SK-N-MC (cell line): ENCODE measurements at places on chromosomes 16 and 17.
A peak's percentile ranks its signal among the peaks of the same experiment; 100 is the strongest.

DNA sequence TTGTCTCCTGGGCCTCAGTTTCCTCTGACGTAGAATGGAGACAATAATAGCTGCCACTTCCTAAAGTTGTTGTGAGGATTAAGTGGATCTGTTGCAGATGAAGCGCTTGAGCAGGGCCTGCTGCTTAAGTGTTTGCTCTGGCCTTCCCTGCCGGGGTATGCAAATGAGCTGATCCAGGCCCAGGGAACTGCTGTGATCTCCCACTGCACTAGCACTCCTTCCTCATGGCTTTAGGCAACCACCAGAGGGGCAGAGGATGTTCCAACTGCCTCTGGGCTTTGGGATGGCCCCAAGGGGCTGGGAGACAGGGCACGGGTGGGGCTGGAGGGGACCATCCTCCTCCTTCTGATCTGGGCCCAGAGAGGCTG lies 6.2 kb downstream of the SBK1 start:
- DNase-seq = no peak

- DNase-seq = peak; percentile 89
Measured at GRCh38 chr16:69276148-69277115, 34.7 kb upstream of the VPS4A start.

DNA sequence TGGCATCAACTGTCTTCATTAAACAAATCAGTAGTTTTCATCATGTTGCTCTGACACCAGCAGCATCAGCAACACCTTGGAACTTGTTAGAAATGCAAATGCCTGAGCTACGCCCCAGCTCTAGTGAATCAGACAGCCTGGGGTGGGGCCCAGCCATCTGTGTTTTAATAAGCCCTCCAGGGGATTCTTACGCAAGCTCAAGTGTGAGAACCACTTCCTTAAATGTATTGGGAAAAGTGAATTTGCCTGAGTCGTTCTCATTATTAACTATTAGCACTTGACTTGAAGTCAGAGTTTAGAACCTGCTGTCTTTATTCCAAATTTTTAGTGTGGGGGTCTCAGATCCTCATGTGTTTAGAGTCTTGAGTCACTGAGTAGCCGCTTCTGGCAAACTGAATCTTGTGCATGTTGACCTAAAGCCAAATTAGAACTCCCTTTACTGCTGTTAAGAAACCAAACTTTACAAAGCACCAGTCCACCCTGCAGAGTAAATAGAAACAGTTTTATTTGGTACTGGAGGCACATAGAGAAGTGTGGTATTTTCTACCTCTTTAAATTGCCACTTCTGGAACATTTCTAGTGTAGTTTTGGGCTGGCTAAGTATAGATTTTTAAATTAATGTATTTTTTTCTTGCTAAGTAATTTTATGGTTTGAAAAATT lies 137.4 kb upstream of the COX10 start:
- peak; percentile 18 for DNase-seq

DNA sequence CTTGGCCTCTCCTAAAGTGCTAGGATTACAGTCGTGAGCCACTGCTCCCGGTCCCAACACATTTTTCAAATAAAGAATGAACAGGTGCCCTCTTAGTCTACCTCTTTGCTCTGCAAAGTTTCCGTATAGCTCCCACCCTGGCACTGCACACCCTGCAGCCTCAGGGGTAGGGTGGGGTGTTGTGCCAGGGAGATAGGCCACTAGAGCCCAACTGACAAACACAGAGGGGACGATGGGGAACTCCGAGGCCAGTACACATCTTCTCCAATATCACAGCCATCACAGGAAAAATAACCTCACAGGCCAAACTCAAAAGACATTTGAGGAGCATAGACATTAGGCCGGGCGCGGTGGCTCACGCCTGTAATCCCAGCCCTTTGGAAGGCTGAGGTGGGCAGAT lies 2.7 kb upstream of the SLC12A4 start:
- no peak for DNase-seq

GRCh38 chr16:30184096-30184890 lies 891 bp downstream of the CORO1A start:
- no peak for DNase-seq

DNA sequence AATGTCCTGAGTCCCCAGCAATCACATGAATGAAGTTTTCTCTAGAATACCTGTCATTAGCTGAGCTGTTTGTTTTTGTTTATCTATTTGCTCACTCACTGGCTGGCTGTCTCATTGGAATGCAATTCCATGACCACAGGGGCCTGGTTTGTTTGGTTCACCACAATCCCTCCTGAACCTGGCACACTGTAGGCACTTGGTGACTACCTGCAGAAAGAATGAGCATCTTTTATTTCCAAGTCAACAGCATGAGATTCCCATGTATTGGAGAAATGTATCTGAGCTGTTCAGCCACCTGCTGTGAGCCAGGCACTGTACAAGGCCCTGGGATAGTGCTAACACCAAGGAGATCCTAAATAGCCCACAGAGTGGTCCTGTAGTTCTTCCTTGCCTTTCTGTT lies 345.1 kb downstream of the XYLT1 start:
- no peak for DNase-seq

- DNase-seq = no peak
Measured at GRCh38 chr16:4437366-4437765, 11.7 kb downstream of the DNAJA3 start.

DNA sequence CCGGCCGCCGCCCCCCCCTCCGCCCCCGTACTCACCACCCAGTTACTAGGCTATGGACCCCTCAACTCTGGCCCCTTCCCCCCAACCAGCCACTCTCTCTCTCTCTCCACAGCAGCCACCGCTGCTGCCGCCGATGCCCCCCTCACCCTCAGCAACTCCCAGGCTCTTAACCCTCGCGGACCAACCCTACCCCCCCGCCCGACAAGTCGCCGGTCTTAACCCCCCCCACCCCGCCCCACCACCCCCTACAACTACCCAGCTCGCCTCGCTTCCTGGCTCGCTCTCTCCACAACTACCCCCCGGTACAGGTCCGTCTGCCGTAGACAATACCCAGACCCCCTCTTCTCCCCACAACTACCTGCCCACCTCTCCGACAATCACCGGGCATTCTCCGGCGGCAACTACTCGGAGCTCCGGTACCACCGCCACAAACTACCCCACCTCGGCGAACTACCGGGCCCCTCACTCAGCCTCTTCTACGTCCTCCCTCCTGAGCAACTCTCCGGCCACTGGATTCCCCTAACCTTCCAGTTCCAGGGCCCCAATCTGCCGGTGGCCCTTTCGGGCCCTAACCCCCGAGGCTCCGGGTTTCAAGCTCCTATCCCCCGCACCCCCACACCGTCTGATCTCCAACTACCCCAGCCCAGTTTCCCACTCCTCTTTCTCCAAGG lies 702 bp downstream of the PHF23 start:
- no peak for DNase-seq

GRCh38 chr17:8622191-8622590 lies 8.3 kb downstream of the MYH10 start:
- no peak for DNase-seq

- DNase-seq = no peak
Measured at GRCh38 chr17:79622776-79623175, 11.9 kb upstream of the RBFOX3 start.

DNA sequence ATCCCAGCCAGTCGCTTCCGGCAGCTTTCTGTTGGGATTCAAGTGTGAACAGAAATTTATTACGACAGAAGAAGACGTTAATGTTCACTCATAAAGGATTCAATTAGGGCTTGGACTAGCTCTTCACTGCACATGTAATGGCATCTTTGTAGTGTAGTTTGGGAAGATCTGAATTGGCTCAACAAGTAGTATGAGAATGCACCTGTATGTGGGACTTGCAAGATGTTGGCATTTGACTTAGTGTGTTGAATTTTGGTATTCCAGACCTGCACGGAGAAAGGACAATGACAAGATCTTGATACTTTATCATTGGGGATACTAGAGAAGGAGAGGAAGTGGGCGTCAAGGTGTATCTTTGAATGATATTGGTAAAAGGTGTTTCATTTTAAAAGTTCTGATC lies 1.2 kb downstream of the PSMD11 start:
- no peak for DNase-seq

- no peak for DNase-seq
Measured at GRCh38 chr17:82200743-82201497, 11.7 kb downstream of the CCDC57 start.

- DNase-seq = no peak
Measured at GRCh38 chr16:49857423-49858181, 1.7 kb upstream of the ZNF423 start.

GRCh38 chr17:43373356-43373755 lies 25.4 kb upstream of the ARL4D start:
- no peak for DNase-seq

DNA sequence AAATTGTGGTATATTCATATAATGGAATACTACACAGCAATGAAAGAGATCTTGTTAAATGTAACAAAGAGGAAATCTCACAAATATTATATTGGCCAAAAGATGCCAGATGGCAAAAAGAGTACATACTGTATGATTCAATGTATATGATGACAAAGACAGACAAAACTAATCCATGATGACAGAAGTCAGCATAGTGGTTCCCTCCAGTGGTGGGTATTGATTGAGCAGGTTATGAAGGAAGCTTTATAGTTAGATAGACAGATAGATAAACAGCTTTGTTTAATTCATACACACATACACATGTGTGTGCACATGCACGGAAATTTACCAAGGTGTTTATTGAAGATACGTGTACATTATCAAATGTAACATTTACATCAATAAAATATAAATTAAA lies 74.4 kb upstream of the SMIM36 start:
- DNase-seq = no peak
